Activated T-cell treated with anti-CD3 and anti-CD28 coated beads for 4 hours (primary cell): ENCODE measurements at places on chromosomes 1 and 21.

DNA sequence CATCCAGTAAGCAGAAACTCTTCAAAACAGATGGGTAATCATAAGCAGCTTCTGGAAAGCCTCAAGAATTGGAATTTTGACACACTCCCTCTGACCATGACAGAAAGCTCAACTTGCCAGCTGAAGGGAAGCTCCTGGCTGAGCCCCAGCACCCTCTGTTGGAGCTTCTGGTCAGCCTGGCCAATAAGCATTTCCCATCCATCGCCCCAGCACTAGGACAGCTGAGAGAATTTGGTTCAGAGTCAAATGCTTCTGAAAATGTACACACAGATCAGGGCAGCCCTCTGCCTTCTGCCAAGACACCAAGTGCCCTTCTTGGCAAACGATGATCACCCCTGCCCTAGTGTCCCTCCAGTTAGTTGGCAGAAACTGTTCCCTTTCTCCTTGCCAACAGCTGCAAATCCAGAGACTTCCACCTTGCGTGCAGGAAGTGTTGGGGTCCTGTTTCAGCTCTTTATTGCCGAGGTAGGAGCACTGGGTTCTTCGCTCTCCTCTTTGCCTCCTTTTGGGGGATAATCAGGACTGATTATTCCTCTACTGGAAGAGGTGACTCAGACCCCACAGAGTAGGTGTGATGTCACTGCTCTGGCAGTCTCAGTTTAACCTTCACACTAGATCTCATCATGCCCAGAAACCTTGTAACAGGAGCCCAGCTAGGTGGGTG, 11.9 kb downstream of the PIGV start:
- DNase-seq = no peak

- no peak for DNase-seq
Measured at GRCh38 chr1:165187031-165188009, 169.2 kb downstream of the LMX1A start.

GRCh38 chr1:230509281-230509977, 83.3 kb upstream of the PGBD5 start:
- no peak for DNase-seq

DNA sequence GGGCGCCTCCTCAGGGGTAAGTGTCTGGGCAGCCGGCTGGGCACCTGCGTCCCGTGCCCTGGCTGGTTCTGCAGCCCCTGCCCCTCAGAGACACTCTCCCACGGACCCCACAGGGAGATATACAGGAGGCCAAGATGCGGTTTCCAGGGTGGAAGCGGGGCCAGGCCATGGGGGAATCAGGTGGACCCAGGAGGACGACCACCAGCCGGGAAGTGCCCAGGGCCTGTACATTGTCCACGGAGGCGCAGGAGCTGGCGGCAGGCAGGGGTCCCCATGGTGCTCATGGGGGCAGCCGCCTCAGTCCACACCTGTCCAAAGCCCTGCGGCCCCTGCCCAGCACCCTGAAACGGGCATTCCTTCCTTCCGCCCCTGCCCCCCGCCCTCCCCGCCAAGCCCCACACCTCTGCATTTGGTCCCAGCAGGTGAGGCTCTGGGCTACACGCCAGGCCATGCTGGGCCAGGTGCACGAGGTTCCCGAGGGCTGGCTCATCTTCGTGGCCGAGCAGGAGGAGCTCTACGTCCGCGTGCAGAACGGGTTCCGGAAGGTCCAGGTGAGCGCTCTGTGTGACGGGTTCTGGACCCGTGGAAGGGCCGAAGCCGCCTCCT, 36.7 kb downstream of the SLC19A1 start:
- DNase-seq = no peak

- DNase-seq = no peak
Measured at GRCh38 chr1:94676686-94677085, 135.1 kb upstream of the F3 start.

GRCh38 chr1:48543854-48544253, 71.8 kb upstream of the SPATA6 start:
- DNase-seq = no peak

GRCh38 chr1:195604287-195604686, 1004.0 kb downstream of the KCNT2 start:
- no peak for DNase-seq

DNA sequence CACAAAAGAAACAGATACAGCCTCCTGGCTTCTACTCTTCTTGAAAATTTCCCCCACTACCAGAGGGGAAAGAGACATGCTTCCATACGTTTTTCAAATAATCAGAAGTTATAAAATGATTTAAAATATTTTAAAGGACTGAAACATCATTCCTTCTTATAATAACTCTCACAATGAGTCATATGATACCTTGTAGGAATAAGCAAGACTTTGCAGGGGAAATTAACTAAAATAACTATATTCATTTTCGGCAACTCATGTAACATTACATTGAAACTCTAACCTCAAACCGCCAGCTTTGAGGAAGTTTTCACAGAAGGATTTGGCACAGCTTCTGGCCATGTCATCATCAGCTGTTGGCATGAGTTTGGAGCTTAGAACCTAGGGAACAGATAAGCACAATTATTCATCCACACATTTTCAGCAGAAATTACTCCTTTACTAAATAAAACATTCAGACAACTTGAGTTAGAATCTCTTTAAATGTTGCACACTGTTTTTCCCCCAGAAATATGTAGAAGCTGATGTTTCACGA, 85.9 kb downstream of the USP24 start:
- no peak for DNase-seq

- no peak for DNase-seq
Measured at GRCh38 chr1:54273092-54273794, 73.3 kb downstream of the MRPL37 start.

DNA sequence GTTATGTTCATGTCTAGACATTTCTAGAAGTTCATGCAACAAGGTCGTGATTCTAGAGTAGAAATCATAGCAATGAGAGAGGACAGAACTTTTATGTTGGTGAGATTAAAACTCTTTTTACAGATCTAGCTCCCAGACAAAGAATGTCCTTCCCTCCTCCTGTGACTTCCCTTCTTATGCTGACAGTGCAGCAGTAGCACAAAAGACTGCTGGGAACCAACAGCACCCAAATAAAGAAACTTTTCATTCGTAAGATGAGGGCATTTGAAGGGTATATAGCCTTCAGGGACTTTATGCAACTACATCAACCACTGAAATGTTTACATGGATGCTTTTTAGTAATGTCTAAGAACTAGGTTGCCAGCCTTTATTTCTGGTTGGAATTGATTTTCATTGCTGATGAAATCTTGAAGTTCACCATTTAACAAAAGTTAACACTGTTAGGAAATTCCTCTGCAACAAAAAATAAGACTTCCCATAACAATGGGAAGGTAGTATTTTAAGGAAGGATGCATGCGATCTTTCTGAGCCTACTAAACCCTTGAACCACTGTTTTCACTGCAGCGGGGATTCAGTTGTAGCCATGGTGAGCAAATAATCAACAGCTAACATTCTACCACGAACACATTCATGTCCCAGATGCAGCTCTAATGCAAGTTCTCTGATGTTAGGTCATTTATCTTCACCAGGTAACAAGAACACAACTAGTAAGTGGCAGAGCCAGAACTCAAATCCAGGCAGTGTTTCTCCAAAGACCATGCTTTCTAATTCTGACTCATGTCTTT, 672.8 kb downstream of the PTPRC start:
- DNase-seq = no peak

DNA sequence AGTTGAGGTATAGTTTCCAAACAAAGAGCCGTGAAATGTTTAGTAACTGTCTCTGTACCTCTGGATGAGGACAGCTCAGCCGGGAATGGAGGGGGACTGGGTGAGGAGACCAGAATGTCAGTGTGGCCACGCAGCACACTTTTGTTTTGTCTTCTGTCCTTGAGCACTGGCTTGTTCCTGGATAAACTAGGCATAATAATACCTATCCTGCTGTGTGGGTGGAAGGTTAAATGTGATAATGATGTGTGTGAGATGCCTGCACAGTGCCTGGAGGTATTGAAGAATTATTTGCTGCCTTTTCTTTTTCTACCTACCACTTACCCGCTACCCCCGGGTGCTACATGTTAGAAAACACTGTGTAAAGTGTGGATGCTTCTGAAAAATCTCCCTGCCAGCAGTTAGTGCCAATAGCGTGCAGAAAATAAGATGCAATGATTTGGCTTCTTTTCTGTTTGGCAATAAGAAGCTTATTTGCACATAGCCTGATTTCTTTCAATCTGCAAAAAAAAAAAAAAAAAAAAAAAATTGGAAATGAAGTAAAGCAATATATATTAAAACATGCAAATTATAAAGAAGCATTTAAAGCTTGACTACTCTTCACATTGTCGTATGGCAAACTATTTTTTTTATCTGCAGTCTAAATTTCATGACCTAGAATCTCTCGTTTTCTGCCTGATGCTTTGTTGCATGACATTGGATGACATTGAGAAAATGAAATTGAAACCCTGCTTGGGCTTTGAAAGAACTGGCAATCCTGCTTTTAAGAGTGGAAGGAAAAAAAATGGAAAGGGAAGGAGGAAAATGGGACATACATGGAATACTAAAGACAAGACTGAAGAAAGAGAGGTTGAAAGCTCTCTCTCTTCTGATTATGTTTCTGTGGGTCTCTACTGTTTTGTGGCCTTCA, 89.5 kb downstream of the DISC1 start:
- no peak for DNase-seq

- DNase-seq = no peak
Measured at GRCh38 chr1:43468414-43468813, 14.7 kb upstream of the HYI start.

GRCh38 chr1:246794048-246794827, 70.0 kb downstream of the SCCPDH start:
- DNase-seq = no peak

DNA sequence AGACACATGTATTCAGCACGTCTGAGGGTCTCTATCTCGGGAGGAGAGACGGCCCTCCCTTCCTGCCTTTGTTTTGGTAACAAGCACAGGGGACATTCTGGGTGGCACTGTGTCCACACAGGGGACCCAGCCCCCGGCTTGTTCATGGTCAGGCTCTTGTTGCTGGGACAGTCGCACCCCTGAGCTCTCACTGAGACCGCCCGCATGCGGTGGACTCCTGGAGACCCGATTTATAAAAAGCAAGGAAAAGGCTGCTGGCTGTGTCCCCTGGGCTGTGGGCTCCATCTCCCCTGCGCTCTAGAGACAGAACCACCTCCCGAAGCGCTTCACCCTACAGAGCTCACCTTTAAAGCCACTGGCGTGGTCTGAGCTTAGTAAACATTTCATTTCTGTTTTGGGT, 103.4 kb downstream of the WDR4 start:
- DNase-seq = no peak
